ENCODE measurements at places on chromosomes 7 and 10.

GRCh38 chr10:22825841-22826240 is 102.0 kb upstream of the ARMC3 start:
- no peak for DNase-seq

DNA sequence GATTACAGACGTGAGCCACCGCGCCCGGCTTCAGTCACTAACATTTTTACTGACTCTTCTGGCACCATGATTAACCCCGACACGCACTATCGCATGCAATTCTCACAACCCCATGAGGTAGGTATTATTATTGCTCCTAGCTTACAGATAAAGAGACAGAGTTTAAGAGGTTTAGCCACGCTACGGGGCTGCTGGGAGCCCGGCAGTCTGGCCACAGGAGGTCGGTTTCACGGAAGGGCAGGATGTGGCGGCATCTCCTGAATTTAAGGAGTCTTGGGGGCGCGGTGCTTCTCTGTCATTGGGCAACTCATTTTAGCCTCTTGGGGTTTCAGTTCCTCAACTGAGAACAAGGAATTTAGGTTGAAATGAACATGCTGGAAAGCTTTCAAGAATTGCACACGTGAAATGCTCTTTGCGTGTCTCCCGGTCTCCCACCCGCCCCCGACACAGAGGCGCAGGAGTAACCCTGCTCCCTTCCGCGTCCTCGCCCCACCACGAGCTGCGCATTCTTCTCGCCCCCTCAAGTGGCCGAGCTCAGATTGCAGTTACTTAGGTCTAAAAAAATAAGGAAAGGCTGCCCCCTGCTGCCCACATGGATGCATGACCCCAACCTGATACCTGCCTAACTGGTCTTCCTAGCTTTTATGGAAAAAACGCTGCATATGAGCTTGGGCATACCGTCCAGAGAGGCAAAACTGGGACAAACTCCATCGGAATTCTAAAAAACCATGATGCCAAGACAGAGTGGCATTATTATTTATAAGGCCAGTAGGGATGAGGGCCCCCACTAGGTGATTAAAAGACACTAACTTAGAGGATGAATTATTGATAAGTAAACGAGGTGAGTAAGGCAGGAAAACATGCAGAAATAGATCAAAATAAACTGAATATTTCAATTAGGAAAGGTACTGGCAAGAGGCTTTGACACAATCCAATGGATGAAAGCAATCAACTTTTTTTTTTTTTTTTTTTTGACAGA is 12.4 kb downstream of the PRSS2 start:
- peak; percentile 95 for DNase-seq

DNA sequence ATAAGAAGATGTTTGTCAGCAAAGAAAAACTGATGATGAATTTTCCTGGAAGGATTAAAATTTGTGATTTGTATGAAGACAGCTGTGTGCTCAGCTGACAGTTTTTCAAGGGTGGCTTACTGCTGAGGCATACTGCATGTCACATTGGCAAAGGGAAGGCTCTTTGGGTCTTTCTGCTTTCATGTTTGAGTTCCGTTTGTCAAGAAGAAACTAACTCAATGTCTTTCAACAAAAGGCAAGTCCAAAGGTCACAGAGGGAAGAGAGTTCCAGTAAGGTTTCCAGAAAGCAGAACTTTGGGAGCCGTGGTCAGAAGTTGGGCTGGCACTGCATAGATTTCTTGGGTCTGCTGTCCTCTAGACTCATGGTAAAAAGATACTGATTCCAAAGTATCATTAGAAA is 16.9 kb downstream of the DYDC2 start:
- DNase-seq, result no peak

- DNase-seq, result no peak
These were observed 4.6 kb upstream of the USP6NL start for GRCh38 chr10:11616021-11616420.

GRCh38 chr10:29482591-29483431 is 152.0 kb downstream of the SVIL start:
- peak; percentile 62 for DNase-seq

DNA sequence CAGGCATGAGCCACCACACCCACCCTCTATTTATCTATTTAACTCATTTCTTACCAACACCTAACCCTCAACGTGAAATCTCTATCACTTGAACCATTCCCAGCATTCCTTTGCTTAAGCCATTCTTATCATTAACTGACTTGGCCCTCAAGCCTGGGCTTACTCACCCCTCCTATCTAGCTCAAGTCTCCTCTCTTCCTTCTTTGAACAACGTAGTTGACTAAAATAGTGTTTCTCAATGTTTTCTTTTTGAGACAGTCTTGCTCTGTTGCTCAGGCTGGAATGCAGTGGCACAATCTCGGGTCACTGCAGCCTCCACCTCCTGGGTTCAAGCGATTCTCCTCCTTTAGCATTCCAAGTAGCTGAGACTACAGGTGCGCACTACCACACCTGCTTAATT is 7.0 kb downstream of the ANXA7 start:
- DNase-seq, result no peak

- no peak for DNase-seq
These were observed 22.7 kb downstream of the ZNF22 start for GRCh38 chr10:45023426-45023825.

DNA sequence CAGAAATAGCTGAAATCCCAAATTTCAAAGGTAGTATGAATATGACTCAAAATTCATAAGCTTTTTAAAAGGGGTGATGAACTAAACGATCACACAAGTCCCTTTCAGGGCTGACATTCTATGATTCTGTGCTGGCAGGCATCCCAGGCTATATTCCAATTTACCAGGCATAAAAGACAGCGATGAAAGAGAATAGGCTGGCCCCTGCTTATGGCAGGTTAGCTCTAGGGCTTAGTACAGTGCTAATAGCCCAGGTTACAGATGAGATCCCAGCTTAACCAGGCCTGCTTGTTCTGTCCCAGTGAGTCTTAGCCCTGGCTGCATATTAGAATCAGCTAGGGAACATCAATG is 56.4 kb downstream of the CDHR3 start:
- DNase-seq, result peak; percentile 45

DNA sequence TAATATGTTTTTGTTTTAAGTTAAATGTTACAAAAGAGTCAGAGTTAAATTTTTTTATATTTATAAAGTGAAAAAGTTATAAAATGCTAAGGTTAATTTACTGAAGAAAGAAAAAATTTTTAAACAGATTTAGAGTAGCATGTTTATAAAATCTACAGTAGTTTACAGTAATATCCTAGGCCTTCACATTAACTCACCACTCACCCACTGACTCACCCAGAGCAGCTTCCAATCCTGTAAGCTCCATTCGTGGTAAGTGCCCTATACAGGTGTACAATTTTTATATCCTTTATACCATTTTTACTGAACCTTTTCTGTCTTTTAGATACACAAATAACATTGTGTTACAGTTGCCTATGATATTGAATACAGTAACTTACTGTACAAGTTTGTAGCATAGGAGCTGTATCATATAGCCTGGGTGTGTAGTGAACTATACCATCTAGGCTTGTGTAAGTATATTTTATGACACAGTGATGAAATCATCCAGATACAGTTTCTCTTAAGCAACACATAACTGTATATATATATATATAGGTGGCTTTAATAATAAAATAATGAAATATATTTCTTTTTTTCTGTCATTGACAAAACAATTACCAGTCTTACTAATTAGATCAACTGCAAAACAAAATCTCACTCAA is 79.6 kb downstream of the PTEN start:
- DNase-seq, result no peak
